ENCODE measurements at places on chromosomes 12 and 14.

DNA sequence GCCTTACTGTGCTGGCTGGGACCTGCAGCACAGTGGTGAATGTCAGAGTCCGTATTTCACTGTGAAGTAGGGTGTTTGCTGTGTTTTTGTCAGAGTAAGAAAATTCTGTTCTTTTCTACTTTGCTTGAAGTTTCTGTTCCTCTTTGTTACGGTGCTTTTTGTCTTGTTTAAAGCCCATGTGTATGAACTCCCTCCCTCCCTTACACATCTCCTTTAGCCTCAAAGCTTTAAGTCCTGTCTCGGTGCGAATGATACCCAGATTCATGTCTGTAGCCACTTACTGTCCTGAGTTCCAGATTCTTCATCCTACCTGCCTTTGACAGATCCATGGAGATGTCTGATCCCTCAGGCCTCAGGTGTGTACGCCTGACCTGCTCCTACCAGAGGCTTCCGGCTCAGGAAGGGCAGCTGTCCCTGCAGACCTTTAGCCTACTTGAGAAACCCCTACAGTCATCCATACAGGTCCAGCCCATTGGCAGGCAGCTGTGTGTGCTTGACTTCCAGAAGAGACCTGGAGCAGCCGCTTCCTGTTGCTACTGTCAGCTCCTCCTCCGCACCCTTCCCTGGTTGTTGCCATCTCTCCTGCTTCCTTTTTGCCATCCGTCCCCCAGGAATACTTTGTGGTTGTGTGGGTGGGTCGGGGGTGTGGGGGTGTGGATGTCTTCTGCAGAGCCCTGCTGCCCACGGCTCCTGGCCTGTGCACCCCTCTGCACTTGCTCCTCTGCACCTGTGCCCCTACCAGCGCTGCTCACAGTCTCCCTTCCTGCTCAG, 72.9 kb downstream of the DDX51 start:
- DNase-seq: no peak

DNA sequence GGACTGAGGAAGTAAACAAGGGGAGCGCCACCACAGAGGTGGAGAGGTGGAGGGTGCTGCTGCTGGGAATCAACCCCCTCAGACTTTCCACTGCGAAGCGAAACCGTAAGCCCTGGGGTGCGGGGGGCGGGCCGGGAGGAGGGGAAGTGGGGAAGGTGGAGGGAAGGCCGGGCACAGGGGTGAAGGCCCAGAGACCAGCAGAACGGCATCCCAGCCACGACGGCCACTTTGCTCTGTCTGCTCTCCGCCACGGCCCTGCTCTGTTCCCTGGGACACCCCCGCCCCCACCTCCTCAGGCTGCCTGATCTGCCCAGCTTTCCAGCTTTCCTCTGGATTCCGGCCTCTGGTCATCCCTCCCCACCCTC, at the start of gene LAG3:
TSS of gene LAG3 (plus strand) at position 190 of the 365 bp plus-strand sequence. CDS start 333 bp downstream, outside the sequence.
- no peak for DNase-seq

DNA sequence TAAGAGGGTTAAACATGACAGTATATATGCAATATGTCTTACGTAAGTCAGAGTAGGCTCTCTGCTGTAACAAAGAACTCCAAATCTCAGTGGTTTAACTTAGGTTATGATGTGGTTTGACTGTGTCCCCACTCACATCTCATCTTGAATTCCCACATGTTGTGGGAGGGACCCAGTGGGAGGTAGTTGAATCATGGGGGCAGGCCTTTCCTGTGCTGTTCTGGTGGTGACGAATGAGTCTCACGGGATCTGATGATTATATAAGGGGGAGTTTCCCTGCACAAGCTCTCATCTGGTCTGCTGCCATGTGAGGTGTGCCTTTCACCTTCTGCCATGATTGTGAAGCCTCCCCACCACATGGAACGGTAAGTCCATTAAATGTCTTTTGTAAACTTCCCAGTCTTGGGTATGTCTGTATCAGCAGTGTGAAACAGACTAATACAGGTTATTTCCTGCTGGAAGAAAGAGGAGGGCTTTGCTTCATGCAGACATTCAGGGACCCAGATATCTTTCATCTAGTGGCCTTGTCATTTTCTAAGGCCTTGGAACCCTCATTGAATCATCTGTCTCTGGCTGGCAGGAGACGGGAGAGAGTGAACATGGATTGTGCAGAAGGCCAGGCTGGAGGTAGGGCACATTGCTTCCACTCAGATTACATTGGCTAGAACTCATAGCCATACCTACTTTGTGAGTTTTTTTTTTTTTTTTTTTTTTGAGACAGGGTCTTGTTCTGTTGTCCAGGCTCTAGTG, 96.1 kb downstream of the CRADD start:
- peak; percentile 27 for DNase-seq

- DNase-seq: peak; percentile 55
Observed at GRCh38 chr12:22543246-22544037, 900 bp downstream of the C2CD5 start.

DNA sequence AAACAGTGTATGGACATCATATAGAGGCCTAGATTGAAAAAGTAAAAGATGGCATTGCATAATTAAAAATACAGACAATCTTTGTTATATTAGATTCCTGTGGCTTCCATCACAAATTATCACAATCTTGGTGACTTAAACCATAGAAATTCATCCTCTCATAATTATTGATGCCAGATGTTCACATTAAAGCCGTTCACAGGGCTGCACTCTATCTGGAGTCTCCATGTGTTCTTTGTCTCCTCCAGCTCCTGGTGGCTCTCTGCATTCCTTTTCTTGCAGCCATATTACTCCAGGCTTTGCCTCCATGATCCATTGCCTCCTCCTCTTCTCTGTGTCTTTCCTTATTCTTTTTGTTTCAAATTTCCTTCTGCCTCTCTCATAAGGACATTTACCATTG, 875.7 kb upstream of the USP15 start:
- no peak for DNase-seq

DNA sequence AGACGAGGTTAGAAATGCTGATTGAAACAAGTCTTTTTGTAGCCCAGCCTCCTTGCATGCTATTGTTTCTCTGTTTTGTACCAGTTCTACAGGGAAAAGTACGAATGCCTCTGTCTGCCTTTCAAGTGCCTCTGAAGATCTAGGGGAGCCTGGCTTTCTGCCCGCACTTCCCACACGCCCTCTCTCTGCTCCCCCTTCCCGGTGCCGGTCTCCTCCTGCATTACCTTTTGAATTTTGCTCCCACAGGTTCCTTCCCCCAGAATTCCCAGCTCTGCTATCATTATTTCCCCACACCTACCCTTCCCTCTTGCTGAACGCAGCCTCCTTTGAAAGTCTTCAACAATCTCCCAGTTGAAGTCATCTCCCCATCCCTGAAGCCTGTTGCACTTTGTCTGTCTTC, 689.7 kb downstream of the BCL11B start:
- no peak for DNase-seq

DNA sequence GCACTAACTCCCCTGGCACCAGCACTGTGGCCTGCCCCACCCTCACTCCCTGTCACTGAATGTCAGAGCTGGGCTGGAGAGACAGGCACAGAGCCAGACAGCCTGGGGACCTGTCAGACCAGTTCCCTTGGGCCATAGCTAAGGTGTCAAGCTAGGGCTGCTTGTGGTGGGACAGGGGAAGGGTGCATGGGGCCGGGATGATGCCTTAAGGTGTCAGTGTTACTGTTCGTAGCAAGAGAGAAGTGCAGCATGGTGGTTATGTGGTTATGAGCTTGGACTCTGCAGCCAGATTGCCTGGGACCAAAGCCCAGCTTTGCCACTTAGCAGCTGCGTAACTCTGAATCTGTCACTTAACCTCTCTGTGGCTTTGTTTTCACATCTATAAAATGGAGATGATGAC, 3.8 kb downstream of the RAPGEF3 start:
- no peak for DNase-seq

- no peak for DNase-seq
Observed at GRCh38 chr14:83827383-83827782, 1702.6 kb upstream of the FLRT2 start.

DNA sequence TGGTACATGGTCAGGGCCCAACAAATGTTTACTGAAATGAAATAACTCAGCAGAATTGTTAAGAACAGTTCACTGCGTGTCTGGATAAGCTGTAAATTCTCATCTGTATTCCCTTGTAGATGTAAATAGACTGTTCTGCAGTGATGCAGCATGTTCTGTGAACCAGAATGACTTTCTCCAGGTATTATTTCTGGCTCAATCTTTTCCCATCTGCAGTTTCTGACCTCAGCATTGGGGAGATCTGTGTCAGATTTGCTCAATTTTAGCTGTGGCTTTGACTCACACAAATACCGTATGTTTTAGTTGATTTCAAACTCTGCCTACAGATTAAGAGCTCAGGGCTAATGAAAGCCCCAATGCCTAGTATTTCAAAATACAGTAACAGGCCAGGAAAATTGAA, 49.2 kb upstream of the DICER1 start:
- DNase-seq: no peak

- no peak for DNase-seq
Observed at GRCh38 chr12:42296503-42297109, 29.3 kb downstream of the ZCRB1 start.

- no peak for DNase-seq
Observed at GRCh38 chr12:94750864-94751263, 100.5 kb upstream of the TMCC3 start.

DNA sequence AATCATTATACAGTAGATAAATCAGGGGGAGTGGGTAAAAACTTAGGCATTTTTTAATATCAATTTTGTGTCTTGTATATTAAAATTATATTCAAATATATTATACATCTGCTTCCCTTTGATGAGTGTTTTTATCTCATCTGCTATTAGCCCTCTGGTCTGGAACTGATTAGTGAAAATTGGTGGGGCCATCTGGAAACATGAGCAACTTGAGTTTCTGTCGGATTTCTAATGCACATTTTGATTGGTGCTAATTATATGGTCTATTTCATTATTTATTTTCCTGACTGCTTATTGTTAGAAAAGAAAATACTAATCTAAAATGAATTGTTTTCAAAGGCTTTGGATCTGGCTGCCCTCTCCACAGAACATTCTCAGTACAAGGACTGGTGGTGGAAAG, 28.2 kb downstream of the TTC8 start:
- no peak for DNase-seq

GRCh38 chr14:45377166-45377565, 124.2 kb upstream of the MIS18BP1 start:
- no peak for DNase-seq

DNA sequence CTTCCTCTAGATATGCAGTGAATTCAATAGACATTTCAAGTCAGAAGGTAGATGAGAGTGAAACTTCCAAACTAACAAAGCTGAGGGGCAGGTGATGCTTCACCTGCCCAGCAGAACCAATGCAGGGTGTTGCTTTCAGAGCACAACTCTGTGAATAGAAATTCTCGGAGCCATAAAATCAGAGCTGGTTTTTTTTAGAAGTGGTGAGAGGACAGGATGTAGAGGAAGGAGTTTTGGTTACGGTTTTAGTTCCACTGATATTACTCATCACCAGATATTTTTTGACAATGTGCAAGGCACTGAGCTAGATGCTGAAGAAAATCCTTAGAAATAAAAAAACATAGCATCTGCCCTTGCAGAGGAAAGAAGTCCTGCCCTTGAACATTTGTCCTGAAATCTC, 62.2 kb downstream of the BMP4 start:
- DNase-seq: no peak

DNA sequence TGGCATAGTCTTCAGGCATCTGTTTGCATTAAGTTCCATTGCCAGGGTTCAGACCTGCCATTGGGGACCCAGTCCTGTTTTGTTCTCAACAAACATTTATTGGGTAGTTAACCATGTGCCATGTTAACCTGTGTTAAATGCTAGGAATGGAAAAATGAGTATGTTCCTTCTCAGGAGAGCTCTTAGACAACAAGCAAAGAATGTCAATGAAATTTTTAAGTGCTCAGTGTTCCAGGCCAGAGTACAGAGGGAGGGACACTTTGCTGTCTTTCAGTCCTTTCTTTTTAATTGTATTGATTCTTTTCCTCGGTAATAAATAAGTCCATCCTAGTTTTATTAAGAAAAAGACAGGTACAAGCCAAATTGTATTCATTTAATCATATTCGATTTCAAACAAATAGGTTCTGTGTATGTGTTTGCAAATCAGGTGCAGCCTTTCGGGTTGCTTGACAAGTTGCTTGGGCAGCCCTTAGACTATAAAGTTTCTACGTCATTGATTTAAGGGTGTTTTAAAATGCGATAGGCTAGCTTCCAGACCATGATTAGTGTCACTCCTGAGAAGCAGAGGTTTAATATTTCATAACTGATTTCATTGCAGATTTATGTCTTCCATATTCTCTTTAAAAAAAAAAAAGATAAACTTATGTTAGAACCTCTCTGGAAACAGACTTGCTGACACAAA, 123.1 kb downstream of the DERA start:
- no peak for DNase-seq

GRCh38 chr12:30043151-30043847, 259.6 kb upstream of the TMTC1 start:
- no peak for DNase-seq

GRCh38 chr12:104407922-104408321, 48.8 kb upstream of the CHST11 start:
- no peak for DNase-seq

DNA sequence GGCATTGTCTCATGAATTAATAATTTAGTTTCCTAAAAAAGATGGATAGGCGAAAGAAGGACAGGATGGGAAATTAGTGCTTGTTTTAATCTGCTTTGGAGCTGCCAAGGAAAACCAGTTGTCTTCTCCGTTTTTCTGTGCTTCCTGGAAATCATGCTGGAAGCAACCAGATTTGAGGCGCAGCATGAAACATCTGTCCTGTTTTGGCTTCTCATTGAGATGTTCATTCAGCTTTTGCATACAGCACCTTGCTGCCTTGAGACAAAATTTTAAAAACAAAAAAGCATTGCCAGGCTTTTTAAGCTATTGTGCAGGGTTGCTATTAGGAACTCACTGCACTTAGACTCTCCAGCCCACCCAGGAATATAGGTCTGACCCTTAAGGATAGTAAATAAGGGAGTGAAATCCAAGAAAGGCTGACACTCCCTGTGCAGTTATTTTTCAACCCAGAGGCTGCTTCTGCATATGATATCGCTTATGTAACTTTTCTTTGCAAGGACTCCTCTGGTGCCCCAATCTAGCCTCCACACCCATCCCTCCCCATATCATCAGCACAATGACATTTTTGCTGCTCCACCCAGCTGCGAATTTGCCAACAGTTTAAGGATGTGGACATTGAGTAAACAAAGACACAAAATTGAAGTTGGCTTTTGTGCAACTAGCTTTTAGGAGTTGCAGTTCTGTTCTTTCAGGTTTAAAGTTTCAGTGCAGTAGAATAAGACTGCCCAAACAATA, 46.9 kb upstream of the MDM1 start:
- DNase-seq: no peak

GRCh38 chr14:34433957-34434356, 28.1 kb downstream of the SPTSSA start:
- DNase-seq: no peak

- DNase-seq: no peak
Observed at GRCh38 chr14:77565289-77565993, 51.0 kb downstream of the SPTLC2 start.

GRCh38 chr14:38500125-38500524, 244.2 kb upstream of the CLEC14A start:
- DNase-seq: no peak

DNA sequence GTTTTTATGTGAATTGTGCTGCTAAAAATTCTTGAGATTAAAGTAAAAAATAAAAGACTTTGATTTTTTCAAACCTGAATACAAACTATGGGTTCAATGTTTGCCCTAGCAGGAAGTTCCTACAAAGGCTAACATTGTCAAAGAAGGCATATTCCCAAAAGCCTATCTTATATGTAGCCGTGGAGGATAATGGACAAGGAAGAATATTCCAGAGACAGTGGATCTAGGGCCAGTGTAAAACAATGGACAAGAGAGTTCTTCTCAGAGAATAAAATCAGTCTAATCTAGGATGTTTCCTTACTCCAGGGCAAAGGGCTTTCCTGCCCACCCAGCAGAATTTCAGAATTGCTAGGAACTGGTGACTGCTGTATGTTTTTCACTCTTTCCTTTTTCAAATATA, 359.2 kb upstream of the ATP2B1 start:
- DNase-seq: no peak

- no peak for DNase-seq
Observed at GRCh38 chr12:28539691-28540323, 349.6 kb downstream of the CCDC91 start.
